Stimulated activated CD8-positive, alpha-beta memory T cell treated with anti-CD3 and anti-CD28 coated beads, Interleukin-15, amount 100 ng/mL, for 24 hours (primary cell): ENCODE measurements at places on chromosomes 7 and 10.
A peak's percentile ranks its signal among the peaks of the same experiment; 100 is the strongest.

DNA sequence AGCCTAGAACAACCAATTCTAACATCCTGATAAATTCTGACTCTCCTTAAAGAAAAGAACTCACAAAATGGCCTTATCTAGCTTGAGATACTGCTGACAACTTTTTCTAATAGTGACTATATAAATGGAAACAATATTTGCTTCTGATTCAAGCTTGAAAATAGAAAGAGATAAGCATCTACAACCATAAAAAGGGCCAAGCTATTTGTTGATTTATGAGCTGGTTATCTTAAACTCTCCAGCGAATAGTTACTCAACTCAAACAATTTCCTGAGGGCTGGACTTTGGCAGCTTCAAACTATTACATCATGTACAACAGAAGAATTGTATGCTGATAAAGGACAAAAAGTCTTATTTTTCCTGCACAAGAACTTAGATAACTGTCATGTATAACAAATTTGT lies 4.6 kb downstream of the USP54 start:
- DNase-seq = no peak

DNA sequence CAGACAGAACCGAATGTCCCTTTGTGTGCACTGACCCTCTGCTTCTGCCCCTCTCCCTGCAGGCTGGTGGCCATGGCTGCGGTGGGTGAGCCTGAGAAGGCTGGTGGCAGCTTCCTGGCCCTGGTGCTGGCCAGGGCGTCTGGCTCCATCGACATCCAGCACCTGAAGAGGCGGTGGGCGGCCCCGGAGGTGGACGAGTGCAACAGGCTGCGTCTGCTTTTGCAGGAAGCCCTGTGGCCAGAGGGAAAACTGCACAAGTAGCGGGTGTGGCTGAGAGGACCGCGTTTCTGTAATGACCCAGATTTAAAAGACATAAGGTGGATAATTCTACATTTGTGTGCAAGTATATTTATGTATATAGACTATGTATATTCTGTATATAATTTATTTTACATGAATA lies 89.2 kb downstream of the DYNC2I1 start:
- no peak for DNase-seq

GRCh38 chr7:28102797-28103196 lies 77.8 kb downstream of the JAZF1 start:
- DNase-seq = no peak

GRCh38 chr7:4260867-4261600 lies 421.1 kb upstream of the FOXK1 start:
- DNase-seq = no peak

DNA sequence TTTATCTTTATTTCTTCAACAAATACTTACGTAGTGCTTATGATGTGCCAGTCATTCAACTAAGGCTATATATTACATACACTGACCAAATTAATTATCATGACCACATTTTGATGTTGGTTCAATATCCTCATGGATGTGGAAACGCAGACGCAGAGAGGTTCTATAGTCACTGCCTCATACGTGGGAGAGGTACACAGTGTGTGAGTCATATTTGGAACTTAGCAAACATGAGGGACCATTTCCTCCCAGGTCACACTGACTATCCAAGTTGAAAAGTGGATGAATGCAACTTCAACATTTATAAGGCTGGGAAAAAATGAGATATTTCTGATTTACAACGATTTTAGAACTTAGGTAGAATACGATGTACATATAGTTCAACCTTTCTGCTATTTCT lies 113.6 kb downstream of the PRLHR start:
- no peak for DNase-seq

DNA sequence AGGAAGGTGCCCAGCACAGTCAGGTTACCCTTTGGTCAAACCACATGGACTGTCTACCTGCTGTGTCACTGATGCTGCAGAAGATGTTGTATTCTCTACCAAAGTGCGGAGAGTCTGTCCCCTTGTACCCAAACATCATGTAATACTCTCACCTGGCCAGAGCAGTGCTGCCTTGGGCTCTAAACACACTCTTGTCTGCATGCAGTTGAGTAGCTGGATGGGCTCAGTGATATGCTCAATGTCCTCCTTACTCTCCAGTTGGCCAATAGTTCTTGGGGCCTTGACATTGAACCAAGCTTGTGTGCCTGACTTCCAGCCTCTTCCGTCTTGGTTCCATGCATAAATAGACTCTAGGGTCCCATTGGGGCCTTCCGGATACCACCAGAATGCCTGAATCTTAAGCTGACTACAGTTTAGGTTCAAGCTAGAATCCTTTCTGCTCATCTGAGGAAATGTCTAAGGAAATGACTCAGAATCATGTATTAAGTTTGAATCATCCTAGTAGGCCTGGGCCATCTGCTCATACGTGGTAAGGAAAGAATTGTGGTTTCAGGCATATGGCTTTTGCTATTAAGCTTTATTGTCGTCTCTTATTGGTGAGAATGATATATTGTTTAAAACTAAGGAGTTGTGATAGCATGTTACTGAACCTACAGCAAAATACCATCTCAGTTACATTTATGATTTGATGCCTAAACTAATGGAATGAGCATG lies 118.0 kb downstream of the OTUD1 start:
- DNase-seq = no peak

GRCh38 chr7:151556592-151556991 lies 36.9 kb upstream of the RHEB start:
- DNase-seq = no peak

DNA sequence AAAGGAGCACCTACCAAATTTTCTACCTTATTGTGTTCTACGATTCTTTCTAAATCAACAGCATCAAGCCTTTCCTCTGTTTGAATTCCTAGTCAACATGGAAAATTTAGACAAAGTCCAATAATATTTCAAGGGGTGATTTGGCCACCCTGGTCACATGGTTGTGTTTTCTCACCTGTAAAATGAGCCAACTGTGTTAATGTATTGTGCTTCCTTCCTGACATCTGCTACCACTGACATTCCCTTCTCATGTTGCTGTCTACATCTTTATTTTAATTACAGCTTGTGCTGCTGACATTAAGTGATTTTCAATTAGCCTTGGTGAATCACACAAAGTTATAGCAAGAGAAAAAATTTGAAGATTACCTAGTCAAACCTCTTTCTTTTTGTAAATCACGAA lies 83.0 kb upstream of the NPSR1 start:
- no peak for DNase-seq

- DNase-seq = no peak
Observed at GRCh38 chr7:41900532-41900931, 197.6 kb upstream of the INHBA start.

- peak; percentile 13 for DNase-seq
Observed at GRCh38 chr10:70381471-70382421, 679 bp downstream of the LRRC20 start.

DNA sequence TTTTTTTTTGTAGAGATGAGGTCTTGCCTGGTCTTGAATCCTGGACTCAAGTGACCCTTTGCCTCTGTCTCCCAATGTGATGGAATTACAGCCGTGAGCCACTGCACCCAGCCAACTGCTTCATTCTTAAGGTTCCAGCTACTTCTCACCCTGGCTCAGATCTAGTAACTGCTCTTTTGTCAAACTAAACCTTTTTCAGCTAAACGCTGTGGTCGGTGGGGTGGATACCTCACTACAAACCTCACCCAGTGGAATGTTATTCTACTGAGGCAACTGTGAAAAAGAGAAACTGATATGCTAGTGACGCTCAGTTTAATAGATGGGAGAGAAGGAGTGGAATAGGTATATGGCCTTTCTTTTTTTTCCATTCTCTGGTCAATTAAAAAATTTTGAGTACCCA lies 1.7 kb upstream of the MRLN start:
- DNase-seq = no peak

DNA sequence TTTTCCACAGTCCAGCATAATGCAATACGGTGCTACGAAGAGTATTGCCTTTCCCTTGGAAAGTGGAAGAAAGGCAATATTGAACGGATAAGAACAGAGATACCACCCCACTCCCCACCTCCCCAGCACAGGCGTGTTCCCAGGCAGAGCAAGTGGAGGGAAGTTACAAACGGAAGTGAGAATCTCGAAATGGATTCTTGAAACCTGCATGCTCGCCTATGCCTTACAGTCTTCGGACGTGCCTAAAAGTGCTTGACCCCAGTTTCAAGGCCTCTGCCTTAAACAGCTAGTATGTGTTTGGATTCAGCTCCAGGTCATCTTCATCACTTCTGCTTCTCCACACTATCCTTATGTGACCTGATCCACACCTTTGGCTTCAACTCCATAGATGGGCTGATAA lies 35.0 kb upstream of the USP6NL start:
- no peak for DNase-seq

GRCh38 chr10:92814790-92815189 lies 33.5 kb upstream of the EXOC6 start:
- no peak for DNase-seq

GRCh38 chr10:83656924-83657323 lies 482.4 kb upstream of the GHITM start:
- DNase-seq = no peak

- no peak for DNase-seq
Observed at GRCh38 chr10:80454513-80455460, 677 bp downstream of the TSPAN14 start.
